ENCODE measurements at places on chromosomes 3 and 15.

DNA sequence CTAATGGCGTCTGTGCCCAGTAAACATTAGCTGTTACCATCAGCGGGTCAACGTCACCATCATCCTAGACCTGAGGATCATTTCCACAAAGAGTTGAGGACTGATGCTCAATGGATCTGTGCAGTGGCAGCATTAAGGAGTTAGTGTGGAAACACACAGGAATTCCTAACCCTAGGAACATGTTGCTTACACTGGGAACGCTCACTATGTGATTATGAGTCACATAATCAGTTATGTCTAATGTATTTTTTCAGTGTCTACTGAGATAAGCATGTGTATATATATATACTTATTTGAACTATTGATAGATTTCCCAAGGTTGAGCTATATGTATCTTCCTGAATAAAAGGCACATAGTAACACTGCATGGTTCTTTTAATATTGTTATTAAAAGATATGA lies 19.0 kb downstream of the ARNT2 start:
- no peak for DNase-seq

- DNase-seq = no peak
Observed at GRCh38 chr3:160686955-160687535, 10.1 kb downstream of the ARL14 start.

GRCh38 chr15:83422541-83422940 lies 24.6 kb upstream of the SH3GL3 start:
- no peak for DNase-seq

- peak; percentile 88 for DNase-seq
Observed at GRCh38 chr15:36501063-36501678, 78.3 kb upstream of the CDIN1 start.

GRCh38 chr3:88222343-88222742 lies 72.6 kb downstream of the C3orf38 start:
- DNase-seq = no peak

- DNase-seq = no peak
Observed at GRCh38 chr15:62469874-62470688, 305.0 kb upstream of the C2CD4B start.

- peak; percentile 38 for DNase-seq
Observed at GRCh38 chr15:36024031-36024688, 478.2 kb upstream of the DPH6 start.

DNA sequence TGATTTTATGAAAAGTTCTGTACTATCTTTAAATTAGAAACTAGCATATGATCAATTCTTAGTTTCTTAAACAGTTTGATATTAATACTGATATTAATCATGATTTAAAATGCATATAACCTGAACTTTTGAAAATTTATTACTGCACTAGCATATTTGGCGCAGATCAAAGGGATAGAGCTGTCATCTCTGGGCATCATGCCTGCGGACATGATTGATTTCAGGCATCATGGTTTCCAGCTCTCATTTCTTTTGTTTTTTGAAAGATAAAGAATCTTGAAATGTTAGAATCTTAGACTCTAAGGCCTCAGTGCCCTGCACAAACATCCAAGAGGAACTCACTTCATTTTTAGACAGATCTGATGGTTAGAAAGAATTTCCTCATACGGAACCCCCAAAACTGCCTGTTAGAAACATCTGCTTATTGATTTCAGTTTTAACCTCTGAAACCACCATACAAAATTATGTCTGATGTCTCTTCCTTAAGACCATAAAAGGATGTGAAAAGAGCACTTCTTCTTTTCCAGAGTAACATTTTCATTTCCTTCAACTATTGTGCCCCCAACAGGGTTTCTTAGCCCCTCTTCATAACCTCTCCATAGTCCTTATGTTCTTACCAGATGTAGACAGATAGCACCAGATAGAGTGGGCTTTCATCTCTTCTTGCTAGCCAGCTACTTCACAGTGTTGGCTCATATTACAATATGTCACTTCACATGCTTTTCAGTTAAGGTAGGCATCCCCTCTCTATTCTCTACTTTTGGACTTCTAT lies 110.8 kb downstream of the BBX start:
- no peak for DNase-seq

- no peak for DNase-seq
Observed at GRCh38 chr15:29278436-29279105, 8.9 kb upstream of the NSMCE3 start.

DNA sequence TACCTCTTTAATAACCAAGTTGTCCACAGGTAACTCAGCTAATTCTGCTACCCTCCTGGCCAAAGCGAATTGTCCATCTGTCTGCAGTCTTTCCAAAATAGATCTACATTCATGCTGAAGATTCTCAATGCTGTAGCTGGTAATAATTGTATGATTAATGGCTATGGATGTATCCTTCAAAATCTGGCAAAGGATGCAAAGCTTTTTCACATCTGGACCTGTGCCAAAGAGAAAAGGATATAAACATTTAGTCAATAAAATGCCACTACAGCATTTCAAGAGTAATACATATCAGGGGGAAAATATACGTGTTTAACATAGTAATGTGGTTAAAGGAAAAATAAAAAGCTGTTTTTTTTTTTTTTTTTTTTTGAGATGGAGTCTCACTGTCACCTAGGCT lies 48.7 kb downstream of the EIF3J start:
- DNase-seq = no peak

- no peak for DNase-seq
Observed at GRCh38 chr15:39621976-39622375, 41.1 kb downstream of the THBS1 start.

DNA sequence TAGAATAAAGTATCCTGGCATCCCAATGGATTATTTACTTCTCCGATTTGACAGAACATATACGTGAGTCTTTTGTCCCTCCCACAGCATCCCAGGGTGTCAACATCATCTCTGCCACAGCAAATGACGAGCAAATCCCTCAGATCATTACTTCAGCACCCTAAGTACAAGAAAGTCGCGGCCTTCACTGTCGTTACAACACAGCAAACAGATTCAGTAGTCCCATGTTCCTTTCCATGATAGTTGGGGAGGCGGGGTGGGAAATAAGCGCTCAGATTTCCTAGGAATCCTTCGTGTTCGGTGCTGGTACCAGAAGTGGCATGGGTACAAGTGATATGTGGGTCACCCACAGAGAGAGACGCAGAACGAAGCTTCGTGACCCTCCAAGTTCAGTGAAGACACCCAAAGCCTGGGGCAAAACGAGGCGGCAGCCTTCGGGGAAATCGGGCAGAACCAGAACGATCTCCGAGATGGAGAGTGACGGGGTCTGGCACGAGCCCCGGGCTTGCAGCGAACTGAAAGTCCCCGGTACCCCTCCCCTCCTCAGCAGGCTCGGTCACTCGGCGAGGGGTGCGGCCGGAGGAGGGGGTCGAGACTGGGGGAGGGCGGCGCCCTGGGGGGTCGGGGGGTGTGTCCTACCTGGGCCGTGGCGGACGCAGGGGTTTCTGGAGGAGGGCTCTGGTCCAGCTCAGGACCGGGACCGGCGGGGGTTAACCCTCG lies 619 bp downstream of the TTBK2 start:
- peak; percentile 82 for DNase-seq

- DNase-seq = no peak
Observed at GRCh38 chr3:101758224-101758623, 20.8 kb upstream of the NXPE3 start.
